ENCODE measurements at places on chromosomes 6 and 20. TPM values are rescaled to one million over a fixed set of nuclear protein-coding genes. Genes with fewer than 3 reads are reported as not detected.

The SLC17A3 gene
- not detected for total RNA-seq

The CENPQ gene
- total RNA-seq = 5.9 TPM

The RWDD2A gene
- 3.6 TPM for total RNA-seq

The CDH26 gene
- total RNA-seq = not detected

The SEC23B gene
- total RNA-seq = 47.5 TPM
